HuH-7 (cell line): ENCODE measurements at places on chromosomes 13 and 19.

- no peak for DNase-seq
Observed at GRCh38 chr19:49165111-49165750, 7.6 kb downstream of the TRPM4 start.

DNA sequence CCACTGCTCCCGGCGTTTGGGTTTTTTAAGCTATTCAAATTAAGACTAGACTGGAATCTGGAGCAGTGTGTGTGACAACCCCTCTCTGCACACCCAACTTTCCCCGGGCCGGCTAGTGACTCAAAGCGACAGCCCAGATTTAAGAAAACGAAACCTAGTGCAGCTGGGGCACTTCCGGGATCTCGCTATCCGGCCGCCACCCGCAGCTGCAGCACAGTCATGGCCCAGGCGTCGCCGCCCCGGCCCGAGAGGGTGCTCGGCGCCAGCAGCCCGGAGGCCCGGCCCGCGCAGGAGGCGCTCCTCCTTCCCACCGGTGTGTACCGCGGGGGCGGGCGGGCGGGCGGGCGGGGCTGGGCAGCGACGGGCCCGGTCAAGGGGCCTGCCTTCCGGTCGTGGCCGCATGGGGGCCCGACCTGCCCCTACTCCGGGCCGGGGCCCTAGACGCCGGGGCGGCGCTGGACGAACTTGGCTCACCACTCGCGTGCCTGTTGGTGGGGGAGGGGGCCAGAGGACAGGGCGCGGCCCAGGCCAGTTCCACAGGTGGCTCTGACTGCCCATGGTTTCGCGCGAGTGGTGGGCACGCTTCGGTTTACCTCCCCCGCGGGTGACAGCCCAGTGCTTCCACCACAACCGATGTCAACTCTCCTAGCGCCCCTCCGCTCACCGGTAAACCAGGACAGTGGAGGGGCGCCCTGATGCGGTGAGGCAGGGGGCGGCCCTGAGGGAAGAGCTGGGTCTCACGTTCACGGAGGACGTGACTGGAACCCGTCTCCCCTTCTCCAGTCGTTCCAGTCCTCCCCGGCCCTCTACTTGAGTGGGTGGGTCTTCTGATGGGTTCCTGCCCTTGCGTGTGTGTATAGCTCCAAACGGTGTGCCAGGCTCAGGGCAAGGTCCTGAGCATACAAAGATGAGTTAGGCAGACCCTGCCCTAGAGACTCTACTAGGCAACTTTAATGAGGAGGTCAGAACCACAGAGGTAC, at the start of gene PHF11:
Gene PHF11 (plus strand): TSS at position 171 of the 980 bp plus-strand sequence. CDS start 49 bp downstream, at position 220.
- DNase-seq, result peak; percentile 55

DNA sequence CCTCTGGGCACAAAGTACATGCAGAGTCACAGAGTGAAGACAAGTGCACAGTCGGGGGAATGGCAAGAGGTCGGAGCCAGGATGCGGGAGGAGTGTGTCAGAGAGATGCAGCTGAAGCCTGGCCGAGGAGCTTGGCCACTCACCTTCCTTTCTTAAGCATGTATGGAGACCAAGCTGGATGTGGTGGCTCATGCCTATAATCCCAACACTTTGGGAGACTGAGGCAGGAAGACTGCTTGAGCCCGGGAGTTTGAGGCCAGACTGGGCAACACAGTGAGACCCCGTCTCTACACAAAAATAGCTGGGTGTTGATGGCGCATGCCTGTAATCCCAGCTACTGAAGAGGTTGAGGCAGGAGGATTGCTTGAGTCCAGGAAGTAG, 67.0 kb downstream of the LATS2 start:
- DNase-seq, result no peak

DNA sequence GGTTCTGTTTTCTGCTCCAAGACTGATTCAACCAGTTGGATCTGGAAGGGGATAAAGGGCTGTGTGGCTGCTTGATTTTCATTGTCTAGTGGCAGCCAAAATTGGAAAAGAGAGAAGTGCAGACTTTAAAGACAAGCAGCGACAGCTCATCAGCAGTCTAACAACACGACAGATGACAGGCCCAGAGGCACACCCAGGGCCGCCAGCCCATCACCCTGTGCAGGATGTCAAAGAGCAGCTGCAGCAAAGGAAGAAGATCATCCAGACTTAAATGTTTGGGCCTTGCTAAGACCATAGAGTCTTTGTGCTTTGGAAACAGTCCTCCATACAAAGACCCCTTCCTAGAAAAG, 421.0 kb upstream of the KLF12 start:
- no peak for DNase-seq

DNA sequence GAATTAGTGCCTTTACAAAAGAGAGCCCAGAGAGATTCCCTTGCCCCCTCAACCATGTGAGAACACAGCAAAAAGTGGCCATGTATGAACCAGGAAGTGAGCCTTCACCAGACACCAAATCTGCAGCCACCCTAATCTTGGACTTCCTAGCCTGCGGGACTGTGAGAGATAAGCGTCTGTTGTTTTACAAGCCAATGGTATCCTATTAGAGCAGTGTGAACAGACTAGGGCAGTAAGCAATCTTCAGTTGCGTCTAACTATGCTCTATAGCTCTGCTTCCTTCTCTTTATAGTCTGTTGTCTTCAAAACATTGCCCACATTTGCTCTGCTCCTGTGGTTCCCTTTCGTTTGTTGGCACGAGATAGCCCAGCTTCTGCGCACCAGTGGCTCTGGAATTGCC, 109.5 kb upstream of the FNDC3A start:
- no peak for DNase-seq

DNA sequence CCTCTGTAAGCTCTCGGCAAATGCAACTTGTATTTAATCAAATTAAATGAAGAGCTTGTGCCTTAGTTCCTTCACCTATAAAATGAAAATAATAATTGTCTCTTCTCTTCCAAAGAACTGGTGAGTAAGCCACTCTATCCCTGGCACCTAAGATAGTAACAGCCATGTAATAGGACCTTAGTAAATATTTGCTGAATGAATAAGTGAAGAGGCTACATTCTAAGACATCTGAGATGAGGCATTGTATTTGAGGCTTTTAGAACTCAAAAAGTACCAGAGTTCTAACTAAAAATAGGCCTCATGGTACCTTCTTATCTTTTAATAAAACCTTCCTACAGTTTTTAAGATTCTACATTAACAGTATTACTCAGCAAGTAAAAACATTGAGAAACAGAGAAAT, 17.3 kb upstream of the DCLK1 start:
- no peak for DNase-seq

DNA sequence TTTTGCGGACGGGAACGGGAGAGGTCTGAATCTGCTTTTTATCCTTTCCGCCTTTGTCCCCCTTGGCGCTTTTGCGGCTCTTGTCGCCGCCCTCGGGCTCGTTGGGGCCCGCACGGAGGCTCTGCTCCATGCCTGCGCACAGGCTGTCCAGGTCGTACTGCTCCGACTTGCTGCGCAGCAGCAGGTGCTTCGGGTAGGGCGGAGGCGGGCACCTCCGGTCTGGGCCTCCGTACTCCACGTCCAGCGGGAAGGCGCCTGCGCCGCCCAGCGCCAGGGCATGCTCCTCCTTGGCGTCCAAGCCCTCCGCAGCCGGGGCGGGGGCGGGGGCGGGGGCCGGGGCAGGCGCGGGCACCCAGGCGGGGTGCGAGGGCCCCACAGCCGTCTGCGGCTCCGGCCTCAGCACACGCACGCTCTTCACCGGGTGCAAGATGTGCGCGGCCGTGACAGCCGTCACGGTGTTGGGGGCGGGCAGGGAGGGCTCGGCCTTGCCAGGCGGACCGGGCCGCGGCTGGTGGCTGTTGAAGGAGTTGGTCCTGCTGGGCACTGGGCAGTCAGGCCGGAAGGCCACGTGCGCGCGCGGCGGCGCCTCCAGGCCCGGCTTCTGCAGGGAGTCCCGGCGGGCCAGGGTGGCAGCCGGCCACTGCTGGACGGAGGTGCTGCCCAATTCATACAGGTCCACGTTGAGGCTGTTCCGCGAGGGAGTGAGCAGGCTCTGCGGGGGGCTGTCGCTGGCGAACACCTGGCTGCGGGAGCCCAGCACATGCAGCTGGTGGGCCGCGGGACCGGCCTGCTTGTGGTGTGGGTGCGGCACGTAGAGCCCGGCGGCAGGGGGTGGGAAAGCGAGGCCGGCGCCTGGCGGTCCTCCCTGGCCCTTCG, 73.1 kb downstream of the LATS2 start:
- DNase-seq, result no peak
